Lung microvascular endothelial cell (primary cell): ENCODE measurements at places on chromosomes 12 and 14.

GRCh38 chr12:2561367-2561766 lies 233.4 kb upstream of the FKBP4 start:
- DNase-seq, result no peak

- DNase-seq, result no peak
Measured at GRCh38 chr12:98856897-98857540, 211.9 kb downstream of the APAF1 start.

DNA sequence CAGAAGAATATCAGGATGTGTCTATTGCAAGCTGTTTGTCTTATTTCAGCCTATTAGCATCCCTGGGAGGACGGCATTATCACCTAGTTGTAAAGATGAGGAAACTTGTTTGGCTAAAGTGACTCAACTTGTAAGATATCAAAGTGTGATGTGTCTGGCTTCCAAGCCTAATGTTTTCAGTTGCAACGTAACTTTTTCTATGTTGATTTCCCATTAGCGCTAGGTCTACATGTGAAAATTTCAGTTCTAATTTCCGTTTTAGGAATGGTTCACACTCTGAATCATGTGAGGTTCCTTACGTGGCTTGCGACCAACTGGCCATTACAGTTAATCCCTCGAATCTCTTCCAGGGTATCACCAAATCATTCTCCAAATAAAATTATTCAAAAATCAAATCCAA lies 58.0 kb downstream of the LLPH start:
- no peak for DNase-seq

GRCh38 chr12:113370923-113371682 lies 12.7 kb downstream of the PLBD2 start:
- DNase-seq, result no peak

GRCh38 chr12:92144631-92145480 lies 790 bp downstream of the BTG1 start:
- DNase-seq, result peak; percentile 79

- no peak for DNase-seq
Measured at GRCh38 chr14:96754162-96754844, 42.9 kb upstream of the VRK1 start.

- peak; percentile 42 for DNase-seq
Measured at GRCh38 chr12:3216726-3217682, 139.8 kb downstream of the TSPAN9 start.

DNA sequence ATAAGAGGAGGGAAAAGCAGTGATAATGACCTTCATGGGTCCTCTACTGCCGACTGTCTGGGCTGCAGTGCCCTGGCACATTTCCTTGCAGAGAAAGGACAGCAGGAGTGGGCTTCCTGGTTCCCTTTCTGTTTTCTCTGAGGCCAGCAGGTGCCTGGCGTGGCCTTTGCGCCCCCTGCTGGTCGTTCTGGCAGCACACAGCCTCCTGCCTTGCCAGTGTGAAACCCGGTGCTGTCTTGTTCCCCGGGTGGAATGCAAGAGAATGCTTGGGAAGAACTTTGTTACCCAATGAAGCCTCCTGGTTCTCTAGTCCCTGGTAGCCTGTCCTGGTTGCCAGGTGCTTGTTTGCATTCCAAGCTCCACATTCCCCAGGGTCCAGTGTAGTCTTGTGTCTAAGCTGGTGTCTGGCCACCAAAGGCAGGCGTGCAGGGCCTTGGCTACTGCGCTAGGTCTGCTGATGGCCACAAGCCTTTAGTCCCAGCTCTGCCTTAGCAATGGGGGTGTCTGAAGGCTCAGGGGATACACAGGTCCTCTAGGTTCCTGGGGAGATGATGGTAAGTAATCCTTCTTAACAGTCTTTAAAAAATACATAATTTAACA lies 1392.4 kb upstream of the TMEM132C start:
- DNase-seq, result peak; percentile 46

- no peak for DNase-seq
Measured at GRCh38 chr12:49675137-49675536, 32.1 kb downstream of the FMNL3 start.

DNA sequence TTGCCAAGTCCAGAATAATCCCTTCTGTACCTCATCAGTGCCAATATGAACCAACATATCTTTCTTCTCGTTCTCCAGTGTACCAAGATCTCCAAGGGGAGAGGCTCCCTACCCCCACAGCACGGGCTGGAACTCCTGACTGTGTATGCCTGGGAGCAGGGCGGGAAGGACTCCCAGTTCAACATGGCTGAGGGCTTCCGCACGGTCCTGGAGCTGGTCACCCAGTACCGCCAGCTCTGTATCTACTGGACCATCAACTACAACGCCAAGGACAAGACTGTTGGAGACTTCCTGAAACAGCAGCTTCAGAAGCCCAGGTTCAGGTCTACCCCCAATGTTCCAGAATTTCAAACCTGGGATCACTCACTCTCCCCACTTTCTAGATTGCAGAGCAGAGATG lies 10.5 kb upstream of the OAS2 start:
- no peak for DNase-seq

- DNase-seq, result no peak
Measured at GRCh38 chr14:103745424-103745823, 29.8 kb downstream of the ZFYVE21 start.

GRCh38 chr12:26642361-26642760 lies 190.6 kb downstream of the ITPR2 start:
- no peak for DNase-seq

GRCh38 chr14:106179761-106180160 lies 653.4 kb downstream of the TMEM121 start:
- DNase-seq, result no peak

DNA sequence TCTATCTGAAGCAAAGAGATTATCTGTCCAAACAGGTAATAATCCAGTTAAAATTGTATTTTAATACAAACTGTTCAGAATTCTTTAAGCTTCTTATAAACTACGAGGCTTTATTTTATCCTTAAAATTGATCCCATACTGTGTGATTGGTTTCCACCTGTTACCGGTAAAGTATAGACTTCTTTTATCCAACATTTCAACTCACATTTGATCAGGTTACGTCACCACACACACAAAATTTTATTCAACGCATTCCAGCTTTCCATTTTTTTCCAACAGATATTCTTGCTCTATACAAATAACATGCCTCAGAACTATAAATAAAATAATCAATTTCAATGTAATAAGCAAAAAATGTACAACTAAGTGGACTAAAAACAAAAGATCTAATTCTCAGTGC lies 4.5 kb downstream of the NOVA1 start:
- DNase-seq, result no peak

DNA sequence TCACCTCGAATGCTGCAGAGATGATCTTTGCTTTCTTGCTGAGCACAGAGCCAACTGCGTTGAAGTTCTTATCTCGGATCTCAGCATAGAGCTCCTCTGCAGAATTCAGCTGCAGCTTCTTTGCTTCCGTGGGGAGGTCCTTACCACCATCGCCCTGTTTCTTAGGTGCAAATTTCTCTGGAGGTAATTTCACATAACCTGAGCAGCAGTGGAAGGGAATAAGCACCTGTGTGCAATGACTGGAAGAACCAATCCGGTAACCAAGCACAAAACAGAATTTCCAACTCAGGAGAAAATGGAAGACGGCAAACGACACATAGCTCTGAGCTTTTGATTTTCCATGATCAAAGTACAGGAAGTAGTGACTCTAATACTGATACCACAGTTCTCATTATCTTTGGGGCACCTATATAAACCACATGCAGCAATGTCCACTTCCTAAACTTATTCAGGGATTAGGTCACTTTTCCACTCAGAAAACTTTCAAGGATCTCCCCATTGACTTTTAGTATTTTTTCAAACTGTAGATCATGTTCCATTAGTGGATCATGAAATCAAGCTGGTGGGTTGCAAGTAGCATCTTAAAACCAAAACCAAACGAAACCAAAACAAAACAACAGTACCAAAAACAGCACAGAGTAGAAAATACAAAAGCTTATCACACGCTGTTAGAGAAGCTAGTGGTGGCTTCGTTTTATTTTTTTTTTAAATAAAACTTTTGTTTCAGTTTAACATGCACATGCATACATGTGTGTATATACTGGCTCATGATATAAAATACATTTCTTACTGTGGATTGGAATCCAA lies 18.9 kb upstream of the DIABLO start:
- DNase-seq, result no peak
